ENCODE measurements at places on chromosomes 7 and 10.

GRCh38 chr7:104807671-104808070 is 206.3 kb upstream of the KMT2E start:
- no peak for DNase-seq

GRCh38 chr10:5545778-5546710 is 21.3 kb downstream of the CALML3 start:
- no peak for DNase-seq

DNA sequence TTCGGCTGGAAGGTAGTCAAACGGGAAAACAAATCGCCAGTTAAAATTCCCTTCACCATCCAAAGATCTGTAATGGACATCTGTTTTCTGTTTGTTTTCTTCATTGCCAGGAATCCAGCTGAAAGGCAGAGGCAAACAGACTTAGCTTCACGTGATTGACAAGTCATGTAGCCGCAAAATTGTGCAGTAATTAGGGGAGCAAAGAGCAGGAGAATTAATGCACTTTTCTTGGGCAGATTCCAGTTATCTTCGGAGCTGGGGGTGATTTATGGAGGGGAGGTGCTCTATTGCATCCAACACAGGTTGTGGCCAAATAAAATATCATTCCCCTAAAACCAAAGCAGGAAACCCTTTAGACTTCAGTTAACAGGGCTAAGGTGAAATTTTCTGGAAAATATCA is 162.2 kb downstream of the MYOF start:
- DNase-seq = no peak

DNA sequence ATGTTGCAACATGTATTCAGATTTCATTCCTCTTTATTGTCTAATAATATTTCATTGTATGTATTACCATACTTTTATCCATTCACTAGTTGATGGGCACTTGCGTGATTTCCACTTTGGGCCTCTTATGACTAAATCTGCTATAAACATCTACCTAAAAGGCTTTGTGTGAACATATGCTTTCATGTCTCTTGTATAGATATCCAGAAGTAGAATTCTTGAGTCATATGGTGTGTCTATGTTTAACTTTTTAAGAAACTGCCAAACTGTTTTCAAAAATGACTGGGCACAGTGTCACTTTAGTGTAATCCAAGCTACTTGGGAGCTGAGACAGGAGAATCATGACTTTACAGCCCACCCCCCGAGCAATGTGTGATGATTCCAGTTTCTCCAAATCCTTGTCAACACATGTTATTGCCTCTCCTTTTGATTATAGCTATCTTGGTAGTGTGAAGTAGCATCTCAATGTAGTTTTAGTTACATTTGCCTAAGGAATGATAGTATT is 618.9 kb upstream of the C7orf33 start:
- DNase-seq = no peak

GRCh38 chr10:76732306-76732705 is 905.3 kb downstream of the KCNMA1 start:
- no peak for DNase-seq

DNA sequence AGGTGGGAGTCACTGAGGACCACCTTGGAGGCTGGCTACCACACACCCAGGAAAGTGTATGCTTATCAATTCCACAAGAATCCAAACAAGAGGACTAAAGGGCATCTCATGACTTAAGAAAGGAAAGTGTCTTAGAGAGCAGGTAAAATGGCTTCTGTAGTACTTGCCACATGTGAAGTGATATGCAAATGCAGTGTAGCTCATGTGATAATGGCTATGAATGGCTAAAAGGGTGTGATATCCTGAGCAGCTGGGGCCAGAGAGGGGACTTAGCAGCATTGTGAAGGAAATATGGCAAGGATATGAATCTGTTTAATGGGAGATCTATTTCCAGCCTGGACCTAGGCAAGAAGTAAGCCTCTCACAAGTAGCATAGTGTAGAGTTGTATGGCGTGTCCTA is 90.5 kb downstream of the BUB3 start:
- DNase-seq = no peak

- DNase-seq = no peak
Measured at GRCh38 chr10:52566471-52567246, 205.9 kb downstream of the MBL2 start.

DNA sequence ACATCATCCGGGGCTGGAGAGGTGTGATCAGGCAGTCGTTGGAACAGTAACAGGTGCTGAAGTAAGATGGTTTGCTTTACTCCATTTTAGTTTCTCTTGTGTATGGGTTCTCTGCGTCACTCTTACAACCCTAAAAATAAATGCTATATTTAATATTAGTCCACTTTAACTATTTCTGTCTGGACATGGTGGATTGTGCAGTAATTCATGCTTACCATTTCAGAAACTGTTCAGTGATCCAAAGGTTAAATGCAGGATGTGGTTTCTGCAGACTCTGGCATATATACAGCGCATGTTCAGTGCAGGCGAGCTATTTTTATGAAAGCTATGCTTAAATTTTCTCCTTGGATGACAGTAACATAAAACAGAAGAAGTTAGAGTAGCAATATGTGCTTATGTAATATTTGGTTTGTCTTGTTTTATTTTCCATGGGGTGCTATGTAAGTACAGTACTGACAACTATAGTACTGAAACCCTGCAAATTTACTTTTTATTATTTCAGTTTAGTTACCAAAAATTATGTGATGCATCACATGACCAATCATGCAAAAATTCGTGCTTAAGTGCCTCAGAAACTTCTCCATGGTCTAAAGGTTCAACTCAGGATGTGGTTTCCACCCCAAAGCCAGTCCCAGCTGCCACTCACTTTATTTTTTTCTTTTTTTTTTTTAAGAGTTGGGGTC is 46.6 kb upstream of the GRID1 start:
- no peak for DNase-seq

GRCh38 chr7:139231513-139232376 is 708 bp downstream of the UBN2 start:
- DNase-seq = no peak

- DNase-seq = no peak
Measured at GRCh38 chr7:105715528-105715927, 134.2 kb upstream of the EFCAB10 start.

GRCh38 chr7:155798673-155799439 is 13.4 kb downstream of the SHH start:
- no peak for DNase-seq

DNA sequence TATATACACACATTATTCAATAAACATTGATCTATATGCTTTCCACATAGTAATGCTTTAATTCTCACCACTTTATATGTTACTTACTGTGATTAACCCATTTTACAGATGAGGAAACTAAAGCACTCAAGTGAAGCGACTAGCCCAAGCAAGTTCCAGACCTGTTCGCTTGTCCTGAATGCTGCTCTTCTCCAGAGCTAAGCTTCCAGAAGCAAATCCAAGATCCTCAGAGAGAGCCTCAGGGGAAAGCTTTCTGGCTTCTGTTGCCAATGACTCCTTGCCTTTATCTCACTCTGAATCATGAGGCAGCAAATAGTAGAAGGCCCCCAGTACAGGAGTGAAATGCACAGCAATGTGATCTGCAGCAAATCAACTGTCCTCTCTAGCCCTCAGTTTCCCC is 32.2 kb downstream of the XPNPEP1 start:
- no peak for DNase-seq

- DNase-seq = no peak
Measured at GRCh38 chr7:11910253-11910652, 78.3 kb upstream of the THSD7A start.

DNA sequence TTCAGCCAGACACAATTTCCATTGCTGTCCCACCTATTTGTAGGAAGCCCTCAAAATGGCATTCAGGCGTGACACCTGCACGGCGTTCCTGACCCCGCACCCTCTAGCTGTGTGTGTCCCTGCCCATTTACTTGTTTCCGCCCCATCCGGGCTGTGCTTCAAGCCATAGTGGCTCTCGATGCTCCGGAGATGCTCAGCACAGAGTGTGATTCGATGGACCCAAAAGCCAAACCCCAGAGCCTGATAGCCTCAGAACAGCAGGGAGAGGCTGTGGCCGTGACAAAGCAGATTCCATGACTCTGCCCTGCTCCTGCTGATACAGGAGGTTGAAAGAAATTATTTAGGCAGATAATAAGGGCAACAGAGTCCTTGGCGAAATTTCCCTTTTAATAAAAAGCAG is 13.4 kb downstream of the BUD31 start:
- no peak for DNase-seq

- no peak for DNase-seq
Measured at GRCh38 chr10:130338636-130339024, 202.4 kb downstream of the GLRX3 start.

DNA sequence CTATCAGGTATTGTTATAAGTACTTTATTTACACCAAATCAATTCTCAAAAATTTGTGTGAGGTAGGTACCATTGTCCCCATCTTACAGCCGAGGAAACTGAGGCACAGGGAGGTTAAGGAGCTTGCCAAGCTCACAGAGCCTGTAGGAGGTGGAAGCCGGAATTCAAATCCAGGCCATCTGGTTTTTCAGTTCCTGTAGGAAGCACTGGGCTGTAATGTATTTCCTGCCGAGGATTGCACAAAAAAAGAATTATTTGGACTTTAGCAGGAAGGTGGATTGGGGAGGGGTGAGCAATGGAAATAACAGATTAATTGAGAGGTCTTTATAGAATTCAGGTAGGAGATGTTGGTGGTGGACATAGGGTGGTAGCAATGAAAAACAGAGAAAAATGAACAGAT is 315.3 kb upstream of the AUTS2 start:
- DNase-seq = no peak

DNA sequence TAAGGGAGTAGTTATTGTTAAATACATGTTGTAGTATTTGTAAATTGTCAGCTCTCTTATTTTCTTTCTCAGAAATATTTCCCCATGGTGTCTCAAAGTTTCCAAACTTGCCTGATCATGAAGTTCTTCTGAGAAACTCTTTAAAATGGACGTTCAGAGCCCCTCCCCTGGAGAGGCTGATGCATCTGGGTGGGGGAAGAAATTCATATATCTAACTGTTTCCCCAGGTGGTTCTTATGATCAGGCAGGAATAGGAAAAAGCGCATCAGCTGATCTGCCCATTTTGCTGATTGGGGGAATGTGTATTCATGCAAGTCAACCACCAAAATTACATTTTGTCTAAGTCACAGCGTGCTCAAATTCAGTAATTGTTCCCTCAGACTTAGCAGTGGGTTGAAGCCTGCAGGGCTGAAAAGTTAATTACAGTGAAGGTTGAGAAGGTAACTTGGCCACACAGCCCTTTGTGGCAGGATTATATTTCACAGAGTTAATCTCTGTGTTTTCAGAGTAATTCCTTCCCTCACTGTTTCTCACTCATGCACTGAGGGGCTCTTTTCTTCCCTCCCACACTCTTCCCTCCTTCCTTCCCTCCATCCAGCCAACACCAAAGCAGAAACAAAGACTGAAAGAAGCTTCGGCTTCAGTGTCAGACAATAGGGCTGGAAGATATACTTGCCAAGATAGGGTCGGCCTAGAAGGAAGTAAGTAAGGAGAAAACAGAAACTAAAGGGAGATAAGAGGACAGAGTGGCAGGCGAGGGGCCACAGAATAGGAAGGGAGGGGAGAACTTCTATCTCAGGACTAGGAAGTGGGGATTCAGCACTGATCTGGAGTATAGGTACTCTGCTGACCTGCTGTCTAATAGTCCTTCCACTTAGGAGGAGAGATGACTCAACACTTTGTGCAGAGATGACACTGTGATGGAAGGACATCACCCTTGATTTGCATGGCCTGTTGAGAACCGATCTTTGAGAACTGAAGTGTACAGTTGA is 50.5 kb upstream of the STARD3NL start:
- no peak for DNase-seq

DNA sequence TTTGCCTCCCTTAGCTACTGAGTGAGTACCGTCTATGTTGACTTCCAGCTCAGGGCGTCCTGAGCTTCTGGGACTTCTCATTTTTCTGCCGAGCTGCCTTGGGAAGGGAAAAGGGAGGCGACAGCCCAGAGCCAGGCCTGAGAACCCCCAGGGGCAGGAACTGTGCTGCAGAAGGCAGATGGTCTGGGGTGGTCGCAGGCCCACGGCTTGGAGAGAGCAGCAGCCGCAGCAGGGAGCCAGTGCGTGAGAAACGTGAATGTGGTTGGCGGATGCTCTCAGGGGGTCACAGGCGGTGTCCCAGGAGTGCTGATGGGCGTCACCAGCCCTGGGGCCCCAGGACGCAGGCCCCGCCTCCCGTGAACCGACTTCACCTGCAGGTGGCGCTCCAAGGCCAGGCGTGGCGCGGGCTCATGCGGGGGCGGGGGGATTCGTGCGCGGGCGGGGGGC is 9.2 kb upstream of the PWWP2B start:
- DNase-seq = no peak

- no peak for DNase-seq
Measured at GRCh38 chr7:139687211-139687954, 90.4 kb downstream of the HIPK2 start.

DNA sequence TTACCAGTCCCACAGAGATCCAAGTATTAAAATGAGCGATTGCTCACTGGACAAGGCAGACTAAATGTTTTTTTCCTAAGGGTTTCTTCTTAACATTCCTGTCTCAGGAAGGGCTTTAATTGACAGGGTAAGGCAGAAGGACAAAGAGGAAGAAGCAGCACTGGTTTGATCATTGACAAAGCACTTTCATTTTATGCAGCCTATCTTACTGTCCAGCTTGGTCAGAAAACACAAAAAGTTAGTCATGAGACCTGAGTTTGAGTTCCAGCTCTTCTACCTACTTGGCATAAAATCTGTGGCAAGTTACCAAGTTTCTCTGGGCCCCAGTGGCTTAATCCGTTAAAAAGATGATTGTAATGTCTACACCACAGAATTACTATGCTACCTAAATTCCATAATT is 458.5 kb downstream of the GFRA1 start:
- DNase-seq = no peak

- DNase-seq = no peak
Measured at GRCh38 chr7:151304856-151305255, 36.8 kb upstream of the NUB1 start.

DNA sequence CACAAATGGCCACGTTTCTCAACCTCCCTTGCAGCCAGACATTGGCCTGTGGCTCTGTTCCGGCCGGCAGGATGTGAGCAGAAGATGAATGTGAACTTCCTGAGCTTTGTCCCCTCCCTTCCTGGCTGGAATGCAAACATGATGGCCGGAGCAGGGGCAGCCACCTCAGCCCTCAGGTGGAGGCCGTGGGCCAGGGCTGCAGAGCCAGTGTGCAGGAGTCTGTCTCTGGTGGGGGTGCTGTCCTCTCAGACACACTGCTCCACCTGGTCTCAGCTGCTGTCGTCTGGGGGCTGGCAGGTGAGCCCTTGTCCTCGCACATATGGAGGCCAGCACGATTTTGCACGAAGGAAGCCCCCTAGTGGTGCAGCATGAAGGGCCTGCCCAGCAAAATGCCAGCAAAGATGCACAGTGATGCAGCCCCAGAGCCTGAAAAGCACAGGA is 25.3 kb upstream of the PWWP2B start:
- DNase-seq = no peak

GRCh38 chr7:80974396-80975358 is 55.8 kb upstream of the SEMA3C start:
- no peak for DNase-seq
